ENCODE measurements at places on chromosomes 16 and 17. TPM values are rescaled to one million over a fixed set of nuclear protein-coding genes. Genes with fewer than 3 reads are reported as not detected.

- H3K36me3 ChIP-seq, result no peaks in the 10 kb centered on the region
- no peak overlapping the region for H3K4me3 ChIP-seq
- no peaks in the 10 kb centered on the region for H3K27me3 ChIP-seq
Observed at GRCh38 chr16:85062323-85062722, 34.7 kb downstream of the KIAA0513 start.

The EXOC3L1 gene
- 0.51 TPM for polyA plus RNA-seq

DNA sequence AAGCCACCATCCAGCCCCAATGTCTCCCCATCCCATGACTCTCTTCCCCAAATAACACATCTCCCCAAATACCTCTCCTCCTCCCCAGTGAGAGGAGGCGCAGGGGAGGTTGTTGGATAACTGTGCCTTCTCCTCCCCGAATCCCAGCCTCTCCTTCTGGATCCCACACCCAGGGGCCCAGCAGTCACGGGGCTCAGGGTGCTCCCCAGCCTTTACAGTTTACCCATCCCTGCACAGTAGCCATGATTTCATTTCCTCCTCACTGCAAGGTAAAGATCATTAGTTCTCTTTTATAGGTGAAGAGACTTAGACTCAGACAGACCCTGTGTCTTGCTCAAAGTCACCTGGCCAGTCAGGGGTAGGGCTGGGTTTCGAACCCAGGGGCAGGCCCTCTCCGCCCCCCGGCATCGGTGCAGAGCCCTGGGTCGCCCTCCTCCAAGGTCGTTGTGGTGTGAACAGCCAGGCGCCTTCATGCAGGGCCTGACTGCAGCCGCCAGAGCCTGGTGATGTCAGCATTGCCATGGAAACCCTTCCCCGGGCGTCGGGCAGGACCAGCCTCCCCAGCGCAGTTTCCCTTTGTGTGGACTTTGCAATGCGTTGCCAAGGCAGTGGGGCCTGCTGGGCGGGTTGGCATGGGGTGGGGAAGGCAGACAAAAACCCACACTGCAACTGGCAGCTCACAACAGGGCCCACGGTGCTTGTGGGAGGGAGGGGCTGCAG lies 53.3 kb upstream of the TOB1 start:
- peak; percentile 96 for DNase-seq
- H3K27me3 ChIP-seq, result no peaks in the 10 kb centered on the region
- no peaks in the 10 kb centered on the region for H3K4me1 ChIP-seq
- H3K4me3 ChIP-seq, result no peak overlapping the region

DNA sequence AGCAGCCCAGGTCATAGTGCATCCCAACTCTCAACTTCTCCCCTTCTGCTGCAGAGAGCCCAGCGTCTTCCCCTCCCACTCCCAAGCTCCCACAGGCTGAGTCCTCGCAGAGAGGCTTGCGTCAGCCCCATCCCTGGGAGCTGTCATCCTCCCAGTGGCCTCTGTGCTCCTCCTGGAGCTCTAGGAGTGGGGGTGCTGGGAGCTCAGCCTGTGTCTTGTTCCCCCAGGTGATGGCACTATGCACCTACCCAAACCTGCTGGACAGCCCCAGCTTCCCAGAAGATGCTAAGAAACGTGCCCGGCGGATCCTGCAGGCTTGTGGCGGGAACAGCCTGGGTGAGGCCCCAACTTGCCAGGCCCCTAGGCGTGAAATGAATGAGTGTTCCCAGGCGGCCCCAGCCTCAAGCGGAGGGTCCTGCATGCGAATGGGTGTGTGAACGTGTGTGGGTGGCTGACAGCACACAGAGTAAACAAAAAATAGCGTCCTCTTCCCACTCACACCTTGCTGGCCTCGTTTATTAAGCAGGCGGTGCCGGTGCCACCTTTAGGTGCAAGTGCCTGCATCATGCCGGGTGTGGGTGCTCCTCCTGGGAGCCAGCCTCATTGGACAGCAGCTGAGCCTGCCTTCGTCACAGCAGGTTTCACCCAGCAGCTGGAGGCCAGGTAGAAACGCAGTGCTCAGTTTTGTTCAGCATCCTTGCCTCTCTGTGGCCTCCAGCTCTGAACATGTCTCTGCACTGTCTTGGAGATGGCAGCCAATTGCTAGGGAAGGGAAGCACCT lies 16.5 kb downstream of the GPT2 start:
- H3K27me3 ChIP-seq, result no peaks in the 10 kb centered on the region
- no peak for DNase-seq
- peaks cover 2% of the 10 kb centered on the region for H3K36me3 ChIP-seq
- H3K4me3 ChIP-seq, result no peak overlapping the region
- H3K27ac ChIP-seq, result no peak overlapping the region
- H3K4me1 ChIP-seq, result no peaks in the 10 kb centered on the region

The PCGF2 gene
- 32.8 TPM for polyA plus RNA-seq

GRCh38 chr17:40479754-40480480 lies 21.5 kb downstream of the TNS4 start:
- H3K4me3 ChIP-seq, result no peak overlapping the region
- H3K36me3 ChIP-seq, result no peaks in the 10 kb centered on the region
- H3K27ac ChIP-seq, result no peak overlapping the region
- H3K4me1 ChIP-seq, result no peaks in the 10 kb centered on the region
- DNase-seq, result no peak

DNA sequence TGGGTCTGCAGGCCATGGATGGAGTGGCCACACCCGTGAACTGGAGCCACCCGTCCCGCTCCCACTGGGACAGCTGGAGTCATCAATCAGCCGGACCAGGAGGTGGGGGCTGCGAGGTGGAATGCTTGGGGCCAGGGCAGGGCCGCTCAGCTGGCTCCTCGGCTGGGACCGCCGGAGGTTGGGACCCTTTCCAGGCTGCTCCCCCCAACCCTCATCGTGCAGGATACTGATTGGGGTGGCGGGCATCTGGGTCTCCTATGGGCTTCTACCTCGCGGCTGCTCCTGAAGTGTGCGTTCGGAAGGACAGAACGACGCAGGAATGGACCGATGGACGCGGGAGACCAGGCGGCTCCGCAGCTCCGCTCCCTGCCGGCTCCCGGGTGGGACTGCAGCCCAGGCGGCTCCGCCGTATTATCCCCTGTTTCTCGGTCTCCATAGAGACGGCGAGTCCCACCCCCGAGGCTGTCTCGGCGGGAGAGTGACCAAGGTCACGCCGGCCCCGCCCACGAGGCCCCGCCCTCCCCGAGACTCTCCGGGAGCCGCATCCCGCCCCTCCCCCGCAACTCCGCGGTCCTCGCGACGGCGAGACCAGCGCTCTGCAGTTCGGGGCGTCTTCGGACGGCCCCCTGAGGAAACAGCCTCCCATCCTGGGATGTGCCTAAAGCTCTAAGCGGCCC lies at the start of gene TPPP3:
Gene TPPP3 (minus strand): TSS at position 388 of the 677 bp plus-strand sequence. CDS start 2,387 bp downstream, outside the sequence.
- H3K27me3 ChIP-seq, result no peaks in the 10 kb centered on the region
- H3K4me3 ChIP-seq, result no peak within 1 kb of the TSS
- no peaks in the 10 kb centered on the region for H3K36me3 ChIP-seq
- no peaks in the 10 kb centered on the region for H3K4me1 ChIP-seq
- H3K27ac ChIP-seq, result no peak within 1 kb of the TSS

The MRPL27 gene
- 103 TPM for polyA plus RNA-seq

DNA sequence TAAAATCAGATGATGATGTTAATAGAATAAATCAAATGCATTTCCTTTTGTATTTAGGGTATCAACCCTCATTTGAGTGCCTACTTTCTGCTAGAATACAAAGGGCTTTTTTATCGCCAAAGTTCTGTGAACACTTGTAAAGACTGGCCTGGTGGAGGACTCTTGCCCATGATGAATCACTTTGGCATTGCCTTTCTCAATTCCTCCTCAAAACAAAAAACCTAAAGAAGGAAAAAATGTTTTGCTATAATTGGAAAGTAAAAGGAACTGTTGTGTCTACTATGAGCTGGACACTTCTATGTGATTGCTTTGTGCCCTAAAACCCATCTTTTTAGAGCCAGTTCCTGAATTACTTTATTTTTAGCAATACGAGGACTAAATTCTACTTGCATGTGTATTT lies 13.0 kb upstream of the DHRS11 start:
- no peak for DNase-seq
- no peaks in the 10 kb centered on the region for H3K27me3 ChIP-seq
- no peak overlapping the region for H3K27ac ChIP-seq
- H3K4me1 ChIP-seq, result no peaks in the 10 kb centered on the region
- H3K36me3 ChIP-seq, result peaks cover 5% of the 10 kb centered on the region

The PRSS22 gene
- polyA plus RNA-seq, result 1.5 TPM

DNA sequence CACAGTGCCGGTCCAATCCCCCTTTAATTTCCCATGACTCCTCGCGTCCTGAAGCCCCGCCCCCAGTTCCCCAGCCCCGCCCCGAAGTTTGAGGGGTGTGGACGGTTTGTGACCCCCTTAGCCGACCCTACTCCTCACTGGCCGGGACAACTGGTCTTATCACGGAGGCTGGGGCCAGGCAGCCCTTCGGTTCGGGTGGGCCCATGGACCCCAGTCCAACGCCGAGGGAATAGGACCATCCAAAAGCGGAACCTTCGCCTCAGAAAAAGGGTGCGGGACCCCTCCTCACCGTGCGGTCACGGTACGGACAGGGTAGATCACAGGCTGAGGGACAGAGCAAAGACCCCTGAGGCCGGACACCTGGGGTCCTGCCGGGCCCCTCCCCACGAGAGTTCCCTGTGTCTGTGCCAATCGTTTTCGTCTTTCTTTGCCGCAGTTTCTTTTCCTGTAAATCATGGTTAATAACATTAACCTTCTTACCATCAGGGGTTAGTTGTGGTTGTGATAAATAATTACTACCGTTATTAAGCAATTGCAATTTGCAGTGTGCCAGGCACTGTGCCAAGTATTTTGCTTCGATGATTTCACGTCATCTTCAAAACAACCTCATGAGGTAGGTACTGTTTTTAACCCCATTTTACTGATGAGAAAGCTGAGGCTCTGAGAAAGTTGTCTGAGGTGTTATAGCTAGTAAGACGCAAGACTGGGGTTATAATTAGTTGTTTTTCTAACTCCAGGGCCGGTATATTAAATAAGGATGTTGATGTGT lies 543 bp downstream of the TMUB2 start:
- H3K27ac ChIP-seq, result peak overlapping the region; percentile 92
- DNase-seq, result no peak
- no peaks in the 10 kb centered on the region for H3K4me1 ChIP-seq
- no peaks in the 10 kb centered on the region for H3K36me3 ChIP-seq
- peak overlapping the region; percentile 89 for H3K4me3 ChIP-seq
- H3K27me3 ChIP-seq, result no peaks in the 10 kb centered on the region

The TP53TG3B gene
- polyA plus RNA-seq, result not detected

GRCh38 chr17:44229090-44229489 lies 9.6 kb upstream of the UBTF start:
- no peak for DNase-seq
- H3K36me3 ChIP-seq, result no peaks in the 10 kb centered on the region
- no peaks in the 10 kb centered on the region for H3K4me1 ChIP-seq
- H3K27ac ChIP-seq, result no peak overlapping the region

The TEX14 gene
- 0.18 TPM for polyA plus RNA-seq

DNA sequence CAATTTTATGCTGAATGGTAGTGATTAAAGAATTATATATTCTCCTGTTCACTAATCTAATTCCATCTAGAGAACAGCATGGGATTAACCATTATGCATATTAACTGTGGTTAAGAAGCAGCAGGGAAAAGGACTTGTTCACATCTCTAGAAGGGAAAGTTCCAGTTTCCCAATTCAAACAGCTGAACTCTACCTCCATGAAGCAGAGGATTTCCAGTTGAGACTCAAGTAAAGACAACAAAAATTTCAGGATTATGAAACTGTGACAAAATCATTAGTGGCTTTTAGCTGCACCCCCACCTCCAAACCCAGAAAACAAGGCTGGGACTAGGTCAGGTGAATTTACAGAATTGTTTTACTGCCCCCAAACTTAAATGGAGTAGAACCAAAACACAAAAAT lies 73.6 kb downstream of the USP32 start:
- DNase-seq, result no peak
- no peak overlapping the region for H3K27ac ChIP-seq
- no peaks in the 10 kb centered on the region for H3K36me3 ChIP-seq
- peaks cover 4% of the 10 kb centered on the region for H3K4me1 ChIP-seq
- H3K27me3 ChIP-seq, result no peaks in the 10 kb centered on the region

GRCh38 chr17:54007855-54008254 lies 185.1 kb downstream of the KIF2B start:
- no peaks in the 10 kb centered on the region for H3K4me1 ChIP-seq
- no peak for DNase-seq
- no peak overlapping the region for H3K27ac ChIP-seq
- no peaks in the 10 kb centered on the region for H3K36me3 ChIP-seq
- no peaks in the 10 kb centered on the region for H3K27me3 ChIP-seq
- H3K4me3 ChIP-seq, result no peak overlapping the region

DNA sequence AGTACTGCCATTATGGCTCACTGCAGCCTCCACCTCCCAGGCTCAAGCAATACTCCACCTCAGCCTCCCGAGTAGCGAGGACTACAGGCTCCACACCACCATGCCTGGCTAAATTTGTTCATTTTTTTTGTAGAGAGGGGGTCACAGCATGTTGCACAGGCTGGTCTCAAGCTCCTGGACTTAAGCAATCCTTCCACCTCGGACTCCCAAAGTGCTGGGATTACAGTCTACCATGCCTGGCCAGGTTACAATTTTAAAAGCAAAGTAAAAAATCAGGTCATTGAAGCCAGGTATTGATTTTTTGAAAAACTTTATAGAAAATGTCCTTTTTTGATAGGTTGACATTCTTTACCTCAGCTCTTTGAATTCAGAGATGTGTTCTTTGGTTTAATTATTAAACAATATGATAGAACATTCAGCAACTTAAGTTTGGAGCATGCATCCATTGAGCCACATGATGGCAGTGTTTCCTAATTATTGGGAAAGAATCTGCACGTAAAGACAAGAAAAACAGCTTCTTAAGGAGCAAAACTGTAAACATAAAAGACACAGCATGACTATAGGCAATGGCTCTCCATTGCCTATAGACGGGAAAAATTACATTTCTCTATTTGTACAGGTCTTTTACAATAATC lies 1.7 kb upstream of the SLC16A11 start:
- H3K4me3 ChIP-seq, result no peak overlapping the region
- H3K27me3 ChIP-seq, result no peaks in the 10 kb centered on the region
- no peaks in the 10 kb centered on the region for H3K4me1 ChIP-seq
- no peak for DNase-seq
